Adrenal gland (tissue), 19 donors: ENCODE measurements at places on chromosomes 4 and X. TPM values are rescaled to one million over a fixed set of nuclear protein-coding genes. Genes with fewer than 3 reads are reported as not detected.

DNA sequence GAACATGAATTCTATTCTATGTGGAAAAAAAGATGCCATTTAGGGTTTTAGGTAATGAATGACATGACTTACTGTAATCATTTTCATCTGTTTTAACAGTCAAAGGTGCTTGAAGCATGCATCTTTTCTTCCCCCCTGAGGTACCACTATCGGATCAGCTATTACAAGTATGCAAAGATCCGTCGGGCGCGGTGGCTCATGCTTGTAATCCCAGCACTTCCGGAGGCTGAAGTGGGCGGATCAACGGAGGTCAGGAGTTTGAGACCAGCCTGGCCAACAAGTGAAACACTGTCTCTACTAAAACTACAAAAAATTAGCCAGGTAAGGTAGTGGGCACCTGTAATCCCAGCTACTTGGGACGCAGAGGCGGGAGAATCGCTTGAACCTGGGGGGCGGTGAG, 241.3 kb downstream of the ARAP2 start:
- H3K27ac ChIP-seq: no peak overlapping the region
- H3K4me3 ChIP-seq: no peak overlapping the region
- no peaks in the 10 kb centered on the region for H3K36me3 ChIP-seq
- H3K4me1 ChIP-seq: no peaks in the 10 kb centered on the region

DNA sequence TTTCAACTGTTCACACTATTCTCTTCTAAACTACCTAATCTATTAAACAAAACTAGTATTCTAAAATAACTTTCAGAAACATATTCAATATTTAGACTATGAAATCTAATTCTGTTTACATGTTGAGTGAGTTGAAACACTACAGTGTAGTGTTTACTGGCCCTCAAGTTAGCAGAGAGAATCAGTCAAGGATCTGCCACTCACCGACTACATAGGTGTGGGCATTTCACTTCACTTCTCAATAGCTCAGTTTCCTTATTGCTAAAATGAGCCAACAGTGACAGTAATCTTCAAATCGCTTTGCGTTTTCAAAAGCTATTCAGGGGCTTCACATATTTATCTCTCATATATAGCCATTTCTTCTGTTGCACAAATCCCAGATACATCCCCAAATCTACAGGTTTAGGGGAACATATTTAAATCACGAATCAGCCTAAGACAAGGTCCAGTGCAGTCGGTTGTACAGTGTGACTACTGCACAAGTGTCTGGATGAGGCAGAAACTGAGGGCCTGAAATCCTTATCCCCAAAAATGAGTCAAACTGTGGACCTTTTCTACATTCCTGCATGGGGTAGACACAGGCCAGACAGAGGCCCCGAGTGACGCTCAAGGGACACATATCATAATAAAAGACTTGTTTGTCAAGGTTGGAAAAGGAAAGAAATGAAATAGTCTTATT, 129.8 kb downstream of the PPP3CA start:
- DNase-seq: peak; percentile 32
- H3K36me3 ChIP-seq: no peaks in the 10 kb centered on the region
- H3K27me3 ChIP-seq: no peaks in the 10 kb centered on the region
- no peak overlapping the region for H3K4me3 ChIP-seq
- peaks cover 46% of the 10 kb centered on the region for H3K4me1 ChIP-seq

CXCL8 gene
- 1.3 TPM for total RNA-seq

DNA sequence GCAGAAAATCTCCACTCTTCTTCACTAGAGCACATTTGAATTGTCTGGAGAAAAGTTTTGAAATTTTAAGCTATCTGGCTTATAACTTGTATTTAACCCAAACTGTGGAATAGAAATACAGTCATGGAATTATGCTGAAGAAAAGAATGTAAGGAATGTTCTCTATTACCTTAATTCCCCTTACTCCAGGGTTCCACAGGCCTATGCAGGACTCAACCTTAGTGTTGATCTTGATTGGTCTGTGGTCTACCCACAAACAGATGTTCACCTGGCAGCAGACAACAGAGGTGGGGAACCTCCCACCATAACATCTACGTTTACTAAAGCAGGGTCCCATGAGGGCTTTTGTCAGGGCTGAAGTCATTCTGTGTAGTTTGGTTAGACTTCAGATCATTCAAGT, 189.3 kb upstream of the GPRIN3 start:
- peaks cover 14% of the 10 kb centered on the region for H3K4me1 ChIP-seq
- DNase-seq: no peak
- no peaks in the 10 kb centered on the region for H3K27me3 ChIP-seq
- no peak overlapping the region for H3K4me3 ChIP-seq
- no peaks in the 10 kb centered on the region for H3K36me3 ChIP-seq
- no peak overlapping the region for H3K27ac ChIP-seq

NXF2 gene
- not detected for total RNA-seq

DNA sequence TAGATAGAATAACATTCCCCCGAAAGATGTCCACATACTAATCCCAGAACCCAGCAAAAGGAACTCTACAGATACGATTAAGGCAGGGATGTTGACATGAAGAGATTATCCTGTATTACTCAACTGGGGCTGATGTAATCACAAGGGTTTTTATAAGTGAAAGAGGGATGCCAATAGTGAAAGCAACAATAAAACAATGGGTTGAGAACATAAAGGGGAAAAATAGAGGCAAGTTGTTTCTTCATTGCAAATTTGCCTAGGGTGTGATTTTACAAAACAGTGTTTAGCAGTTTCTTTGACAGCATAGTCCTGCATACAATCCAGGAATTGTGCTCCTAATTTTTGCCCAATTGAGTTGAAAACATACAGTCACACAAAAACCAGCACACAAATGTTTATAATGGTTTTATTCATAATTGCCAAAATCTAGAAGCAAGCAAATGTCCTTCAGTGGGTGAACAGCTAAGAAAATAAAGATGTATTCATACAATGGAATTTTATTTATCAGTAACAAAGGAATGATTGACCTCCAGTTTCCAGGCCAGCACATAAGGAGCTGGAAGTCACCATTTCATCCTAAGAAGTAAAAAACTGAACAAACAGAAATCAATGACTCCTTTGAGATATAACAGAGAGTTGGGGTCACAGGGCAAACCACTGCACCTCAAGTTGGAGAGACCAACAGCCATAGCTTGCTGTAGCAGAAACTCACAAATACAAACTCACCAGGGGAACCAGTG, 107.2 kb downstream of the CENPC start:
- no peaks in the 10 kb centered on the region for H3K4me1 ChIP-seq
- H3K36me3 ChIP-seq: no peaks in the 10 kb centered on the region
- no peaks in the 10 kb centered on the region for H3K27me3 ChIP-seq
- DNase-seq: no peak

GRCh38 chr4:24930151-24930550, 17.3 kb upstream of the CCDC149 start:
- H3K4me1 ChIP-seq: no peaks in the 10 kb centered on the region
- H3K27me3 ChIP-seq: no peaks in the 10 kb centered on the region
- H3K4me3 ChIP-seq: no peak overlapping the region
- no peak for DNase-seq
- H3K27ac ChIP-seq: no peak overlapping the region
- no peaks in the 10 kb centered on the region for H3K36me3 ChIP-seq

SPINK2 gene
- total RNA-seq: not detected

DAPP1 gene
- total RNA-seq: 3.7 TPM

HNRNPH2 gene
- 91.3 TPM for total RNA-seq

XAGE1A gene
- not detected for total RNA-seq

- no peaks in the 10 kb centered on the region for H3K36me3 ChIP-seq
- H3K4me1 ChIP-seq: no peaks in the 10 kb centered on the region
- no peak for DNase-seq
- H3K27ac ChIP-seq: no peak overlapping the region
- H3K4me3 ChIP-seq: no peak overlapping the region
These were observed 35.8 kb upstream of the TMEM164 start for GRCh38 chrX:109967156-109967555.

DNA sequence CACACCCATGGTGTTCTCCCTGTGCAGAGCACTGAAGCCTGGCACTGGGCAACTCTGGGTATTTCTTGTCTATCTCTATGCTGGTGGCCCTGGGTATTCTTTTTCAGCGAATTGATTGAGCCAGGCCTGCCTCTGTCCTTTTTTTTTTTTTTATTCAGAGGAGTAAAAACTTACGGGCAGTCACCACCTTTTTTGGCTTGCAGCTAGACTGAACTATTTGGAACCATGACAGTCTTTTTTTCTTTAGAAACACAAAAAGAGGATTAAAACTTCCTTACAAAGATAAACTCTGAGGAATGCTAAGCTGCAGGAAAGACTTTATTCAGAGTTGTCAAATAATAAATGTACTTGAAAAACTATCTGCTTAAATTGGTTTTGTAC, 119.2 kb upstream of the STIM2 start:
- H3K36me3 ChIP-seq: no peaks in the 10 kb centered on the region
- peak; percentile 62 for DNase-seq
- no peaks in the 10 kb centered on the region for H3K4me1 ChIP-seq
- H3K27me3 ChIP-seq: no peaks in the 10 kb centered on the region
- H3K4me3 ChIP-seq: no peak overlapping the region

GRCh38 chrX:153530411-153531129, 13.1 kb downstream of the ATP2B3 start:
- DNase-seq: no peak
- no peaks in the 10 kb centered on the region for H3K36me3 ChIP-seq
- H3K4me3 ChIP-seq: no peak overlapping the region
- H3K4me1 ChIP-seq: no peaks in the 10 kb centered on the region
- peak overlapping the region; percentile 22 for H3K27ac ChIP-seq

- no peak overlapping the region for H3K27ac ChIP-seq
- H3K36me3 ChIP-seq: no peaks in the 10 kb centered on the region
- H3K4me1 ChIP-seq: no peaks in the 10 kb centered on the region
- no peaks in the 10 kb centered on the region for H3K27me3 ChIP-seq
- no peak for DNase-seq
These were observed 23.3 kb upstream of the MTM1 start for GRCh38 chrX:150544835-150545770.

- no peak for DNase-seq
- H3K36me3 ChIP-seq: no peaks in the 10 kb centered on the region
- H3K27me3 ChIP-seq: no peaks in the 10 kb centered on the region
- no peak overlapping the region for H3K4me3 ChIP-seq
These were observed 31.0 kb upstream of the SOD3 start for GRCh38 chr4:24764345-24764744.

IL2 gene
- not detected for total RNA-seq

DNA sequence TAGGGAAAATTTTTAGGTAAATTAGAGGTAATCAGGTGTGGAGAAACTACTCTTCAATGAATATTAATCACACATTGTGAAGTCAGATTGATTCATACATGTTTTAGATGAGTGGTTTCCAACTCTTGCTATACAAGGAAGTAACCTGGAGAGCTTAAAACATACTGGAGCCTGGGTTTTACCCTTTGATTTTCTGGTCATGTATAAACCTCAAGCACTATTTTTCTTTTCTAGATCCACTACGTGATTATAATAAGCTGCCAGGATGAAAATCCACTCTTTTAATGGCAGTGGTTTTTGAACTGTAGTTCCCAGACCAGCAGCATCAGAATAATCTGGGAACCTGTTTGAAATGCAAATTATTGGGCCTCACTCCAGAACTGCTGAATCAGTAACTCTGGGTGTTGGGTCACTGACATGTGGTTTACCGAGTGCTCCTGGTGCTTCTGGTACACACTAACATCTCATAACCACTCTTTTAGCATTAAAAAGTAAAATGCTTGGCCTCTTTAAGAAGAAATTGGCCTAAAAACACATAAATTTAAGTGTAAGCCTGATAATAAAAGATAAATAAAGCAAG, 63.4 kb downstream of the DCAF12L1 start:
- DNase-seq: no peak
- H3K27me3 ChIP-seq: no peaks in the 10 kb centered on the region
- H3K36me3 ChIP-seq: no peaks in the 10 kb centered on the region
- H3K4me1 ChIP-seq: no peaks in the 10 kb centered on the region

GRCh38 chr4:88610771-88611170, 18.5 kb downstream of the HERC3 start:
- H3K27me3 ChIP-seq: no peaks in the 10 kb centered on the region
- H3K36me3 ChIP-seq: no peaks in the 10 kb centered on the region
- H3K27ac ChIP-seq: no peak overlapping the region
- peak; percentile 33 for DNase-seq
- H3K4me3 ChIP-seq: no peak overlapping the region

GRCh38 chrX:10989386-10989785, 121.7 kb upstream of the HCCS start:
- H3K27me3 ChIP-seq: no peaks in the 10 kb centered on the region
- no peak overlapping the region for H3K27ac ChIP-seq
- no peak for DNase-seq

PAGE2B gene
- 0.67 TPM for total RNA-seq

DNA sequence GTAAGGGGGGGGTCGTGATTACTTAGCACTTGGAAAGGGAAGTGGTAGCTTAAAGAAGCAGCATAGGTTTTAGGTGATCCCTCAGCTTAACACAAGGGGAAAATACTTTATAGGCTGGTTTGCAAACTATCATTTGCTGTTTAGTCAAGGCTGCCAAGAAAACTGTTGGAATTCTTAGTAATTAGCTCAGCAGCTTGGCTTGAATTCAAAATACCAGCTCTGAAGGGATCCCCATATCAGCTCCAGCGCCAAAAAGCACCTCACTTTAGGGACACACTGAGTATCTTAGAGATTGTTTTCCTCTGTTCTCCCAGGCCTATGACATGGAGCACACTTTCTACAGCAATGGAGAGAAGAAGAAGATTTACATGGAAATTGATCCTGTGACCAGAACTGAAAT, 8.8 kb downstream of the TNMD start:
- H3K4me1 ChIP-seq: no peaks in the 10 kb centered on the region
- no peak for DNase-seq

GRCh38 chrX:46573892-46574773, 568 bp downstream of the CHST7 start:
- H3K27me3 ChIP-seq: no peaks in the 10 kb centered on the region
- H3K36me3 ChIP-seq: no peaks in the 10 kb centered on the region
- no peaks in the 10 kb centered on the region for H3K4me1 ChIP-seq
- DNase-seq: peak; percentile 76
- H3K4me3 ChIP-seq: peak overlapping the region; percentile 21

GRCh38 chr4:158209825-158210807, at the start of gene TMEM144:
Gene TMEM144 (plus strand): TSS chr4:158210486. CDS start chr4:158212668, 2,182 bp downstream.
- peak within 1 kb of the TSS; percentile 14 for H3K4me3 ChIP-seq
- H3K4me1 ChIP-seq: peaks cover 18% of the 10 kb centered on the region
- DNase-seq: peak; percentile 97
- H3K27me3 ChIP-seq: no peaks in the 10 kb centered on the region
- H3K27ac ChIP-seq: peak within 1 kb of the TSS; percentile 95
- H3K36me3 ChIP-seq: no peaks in the 10 kb centered on the region

DNA sequence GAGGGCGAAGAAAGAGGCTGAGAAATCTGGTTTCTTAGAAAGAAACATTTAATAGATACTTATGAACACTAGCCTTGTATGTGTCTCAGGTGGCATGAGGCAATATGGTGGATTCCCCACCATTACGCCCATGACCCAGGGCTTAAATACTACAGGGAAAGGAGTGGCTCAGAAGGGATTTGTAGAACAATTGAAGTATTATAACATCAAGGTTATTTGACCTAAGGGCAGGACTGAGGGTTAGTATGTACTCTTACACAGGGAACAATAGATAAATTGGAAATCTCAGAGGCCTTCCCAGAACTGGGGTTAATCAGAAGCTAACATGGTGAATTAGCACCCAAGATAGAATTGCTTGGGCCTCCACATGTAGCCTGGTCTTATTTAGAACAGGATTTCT, 11.0 kb upstream of the USP46 start:
- H3K4me3 ChIP-seq: no peak overlapping the region
- H3K36me3 ChIP-seq: no peaks in the 10 kb centered on the region
- H3K4me1 ChIP-seq: no peaks in the 10 kb centered on the region
- H3K27me3 ChIP-seq: no peaks in the 10 kb centered on the region
- no peak overlapping the region for H3K27ac ChIP-seq

TAF9B gene
- 9.3 TPM for total RNA-seq

- no peaks in the 10 kb centered on the region for H3K27me3 ChIP-seq
- DNase-seq: no peak
- H3K4me3 ChIP-seq: no peak overlapping the region
These were observed 147.9 kb downstream of the FBXO8 start for GRCh38 chr4:174135530-174135929.
